ENCODE measurements at places on chromosomes 3 and 15.

- no peak for DNase-seq
Observed at GRCh38 chr15:86267892-86268291, 188.2 kb downstream of the AGBL1 start.

DNA sequence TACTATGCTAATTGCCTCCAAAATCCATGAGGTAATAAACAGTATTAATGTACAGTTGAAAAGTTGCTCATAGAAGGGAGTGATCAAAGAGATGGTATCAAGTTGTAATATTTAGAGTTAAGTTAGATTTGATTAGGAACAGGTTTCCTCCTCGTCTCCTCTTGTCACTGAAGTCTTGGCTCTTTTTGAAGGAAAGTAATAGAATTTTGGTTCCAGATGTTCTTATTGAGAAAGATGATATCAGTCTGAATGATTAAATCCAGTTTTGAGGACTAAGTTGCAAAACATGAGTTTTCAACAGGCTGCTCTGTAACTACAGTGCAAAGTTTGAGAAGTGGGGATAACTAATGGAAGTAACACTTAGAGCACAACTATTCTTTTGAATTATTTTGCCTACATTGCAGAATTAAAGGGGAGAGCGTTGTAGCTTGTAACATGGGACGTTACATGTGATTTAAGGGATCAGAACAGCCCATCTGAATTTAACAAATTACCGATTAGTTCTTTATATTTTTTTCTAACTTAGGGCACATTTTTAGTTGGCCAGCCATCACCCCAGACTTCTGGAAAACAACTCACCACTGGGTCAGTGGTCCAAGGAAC lies 48.3 kb downstream of the MAP6D1 start:
- DNase-seq, result no peak

- no peak for DNase-seq
Observed at GRCh38 chr15:93253681-93254080, 164.7 kb upstream of the RGMA start.

GRCh38 chr3:72069543-72069942 lies 284.6 kb upstream of the PROK2 start:
- no peak for DNase-seq

DNA sequence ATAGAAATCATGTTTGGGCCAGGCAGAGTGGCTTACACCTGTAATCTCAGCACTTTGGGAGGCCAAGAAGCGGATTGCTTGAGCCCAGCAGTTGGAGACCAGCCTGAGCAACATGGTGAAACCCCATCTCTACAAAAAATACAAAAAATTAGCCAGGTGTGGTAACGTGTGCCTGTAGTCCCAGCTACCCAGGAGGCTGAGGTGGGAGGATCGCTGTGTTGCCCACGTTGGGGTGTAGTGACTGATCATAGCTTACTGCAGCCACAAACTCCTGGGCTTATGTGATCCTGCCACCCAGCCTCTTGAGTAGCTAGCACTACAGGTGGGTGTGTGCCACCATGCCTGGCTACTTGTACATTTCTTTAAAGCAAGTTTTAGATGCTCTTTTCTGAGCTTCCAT lies 114.3 kb downstream of the WDR76 start:
- no peak for DNase-seq

- DNase-seq, result no peak
Observed at GRCh38 chr15:52656412-52656811, 22.8 kb downstream of the ATOSA start.

- DNase-seq, result no peak
Observed at GRCh38 chr3:111610612-111611054, 15.5 kb upstream of the ZBED2 start.

- DNase-seq, result no peak
Observed at GRCh38 chr15:42118650-42119445, 24.5 kb upstream of the PLA2G4D start.

DNA sequence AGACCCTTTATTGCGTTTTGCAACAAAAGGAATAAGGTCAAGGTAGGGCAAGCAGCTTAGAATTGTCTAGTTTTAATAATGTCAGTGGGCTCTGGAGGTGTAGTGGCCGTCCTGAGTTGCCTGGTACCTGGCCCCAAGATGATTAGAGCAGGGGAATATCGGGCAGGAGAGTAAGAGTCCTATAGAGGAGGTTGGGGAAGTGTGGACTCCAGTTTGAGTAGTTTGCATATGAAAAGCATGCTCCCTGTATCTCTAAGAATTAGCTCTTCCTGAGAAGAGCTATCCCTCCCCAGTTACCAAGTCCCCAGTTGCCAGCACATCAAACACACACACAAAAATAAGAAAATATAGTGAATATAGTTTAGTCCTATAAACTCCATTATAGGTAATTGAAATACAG lies 49.2 kb upstream of the ST3GAL6 start:
- DNase-seq, result no peak

DNA sequence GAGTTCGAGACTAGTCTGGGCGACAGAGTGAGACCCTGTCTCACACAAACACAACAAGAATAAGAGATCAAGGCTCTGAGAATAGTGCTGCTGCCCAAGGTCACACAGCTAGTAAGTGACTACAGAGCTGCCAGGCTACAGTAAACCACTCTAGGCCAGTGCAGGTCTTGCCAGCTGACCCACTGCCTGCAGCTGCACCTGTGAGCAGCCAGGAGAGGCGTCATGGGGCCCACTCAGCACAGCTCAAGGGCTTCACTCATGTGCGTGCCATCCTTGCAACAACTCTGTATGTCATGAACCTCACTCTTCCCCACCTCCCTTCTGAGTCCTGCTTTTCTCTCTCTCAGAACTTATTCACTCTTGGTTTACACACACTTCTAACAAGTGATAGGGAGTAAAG lies 176.7 kb downstream of the SMAD6 start:
- no peak for DNase-seq

- DNase-seq, result no peak
Observed at GRCh38 chr3:156581954-156582353, 27.0 kb upstream of the SSR3 start.

- DNase-seq, result no peak
Observed at GRCh38 chr3:189908646-189909045, 212.1 kb downstream of the P3H2 start.

DNA sequence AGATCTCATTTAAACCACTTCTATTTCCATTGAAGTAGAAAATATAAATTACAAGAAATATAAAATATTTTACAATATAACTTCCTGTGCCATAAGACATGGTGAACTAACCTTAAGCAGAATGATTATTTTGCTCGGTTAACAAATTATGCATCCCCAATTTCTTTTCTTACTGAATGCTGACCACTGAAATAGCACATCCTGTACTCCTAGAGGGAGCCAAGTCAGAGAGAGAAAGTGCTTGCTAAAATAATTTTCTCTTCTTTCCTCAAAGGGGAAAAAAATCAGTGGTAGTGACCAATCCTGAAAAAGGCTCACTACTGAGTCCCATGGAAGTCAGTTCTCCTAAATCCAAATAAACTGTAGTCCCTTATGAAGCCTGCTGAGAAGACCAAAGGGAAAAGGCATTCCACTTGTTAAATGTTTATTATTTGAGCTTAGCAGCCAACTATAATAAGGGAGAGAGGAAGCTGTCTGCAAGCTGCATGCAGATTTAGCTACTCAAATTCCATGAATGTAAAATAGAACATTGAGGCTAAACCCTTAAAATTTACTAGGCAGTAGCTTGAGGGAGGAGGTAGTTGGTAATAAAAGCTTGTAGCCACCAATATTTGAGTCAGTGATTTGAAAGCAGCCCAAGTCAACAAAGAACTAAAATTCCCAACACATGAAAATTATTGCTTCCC lies 33.1 kb downstream of the CEP152 start:
- no peak for DNase-seq

GRCh38 chr3:186810336-186810996 lies 4.2 kb upstream of the RFC4 start:
- DNase-seq, result no peak

GRCh38 chr3:71753701-71754609 lies at the start of gene GPR27:
GPR27 (plus strand) TSS chr3:71753855; CDS start chr3:71754050, 195 bp downstream.
- no peak for DNase-seq

- DNase-seq, result no peak
Observed at GRCh38 chr3:113663761-113664160, 32.7 kb downstream of the USF3 start.

GRCh38 chr3:128326051-128326823 lies 140.5 kb downstream of the DNAJB8 start:
- DNase-seq, result no peak

DNA sequence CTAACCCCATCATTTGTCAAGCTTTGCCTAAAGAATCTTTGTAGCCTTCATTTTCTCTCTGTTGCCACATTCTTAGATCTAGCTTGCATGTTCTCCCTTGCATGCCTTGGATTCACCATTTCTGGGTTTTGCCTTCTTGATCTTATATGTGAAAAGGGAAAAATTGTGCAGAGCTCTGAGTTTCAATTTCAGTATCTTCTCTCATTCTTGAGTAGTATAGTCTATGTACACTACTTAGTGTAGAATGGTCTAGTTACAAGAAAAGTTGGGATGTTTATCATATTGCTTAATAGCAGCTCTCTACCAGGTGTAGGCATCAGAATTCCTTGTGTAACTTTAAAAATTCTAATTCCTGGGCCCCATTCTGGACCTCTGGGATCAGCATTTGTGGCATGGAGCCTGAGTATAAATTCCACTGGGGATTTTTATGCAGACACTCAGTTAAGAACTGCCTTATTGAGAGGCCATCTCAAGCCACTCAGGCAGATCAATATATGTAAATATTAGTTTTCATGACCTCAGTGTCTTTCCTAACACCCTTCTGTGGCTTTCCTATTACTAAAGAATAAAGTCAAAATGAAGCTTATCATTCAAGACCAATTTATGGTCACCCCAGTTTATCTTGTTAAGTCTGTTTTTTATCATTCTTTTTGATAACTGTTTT lies 23.4 kb downstream of the GTF2E1 start:
- DNase-seq, result no peak

GRCh38 chr15:28022181-28022580 lies 76.9 kb downstream of the OCA2 start:
- no peak for DNase-seq

DNA sequence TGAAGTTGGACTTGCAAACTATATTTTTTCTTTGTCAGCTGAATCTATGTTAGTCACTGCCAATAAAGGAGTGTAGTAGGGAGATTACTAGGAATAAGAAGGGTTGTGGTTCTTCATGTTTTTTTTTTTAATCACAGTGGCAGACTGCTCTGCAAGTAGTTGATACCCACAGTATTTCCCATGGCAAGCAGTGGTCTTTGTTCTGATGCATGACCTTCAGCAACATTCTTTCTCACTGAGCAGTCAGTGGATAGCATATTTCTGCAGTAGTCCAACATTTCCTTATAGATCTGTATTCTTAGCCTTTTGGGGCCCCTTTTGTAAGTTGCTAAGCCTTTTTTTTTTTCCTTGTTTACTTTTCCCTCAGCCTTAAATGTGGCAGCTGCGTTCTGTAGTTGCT lies 151.1 kb downstream of the DOCK3 start:
- no peak for DNase-seq
